ENCODE measurements at places on chromosomes 4 and X.

DNA sequence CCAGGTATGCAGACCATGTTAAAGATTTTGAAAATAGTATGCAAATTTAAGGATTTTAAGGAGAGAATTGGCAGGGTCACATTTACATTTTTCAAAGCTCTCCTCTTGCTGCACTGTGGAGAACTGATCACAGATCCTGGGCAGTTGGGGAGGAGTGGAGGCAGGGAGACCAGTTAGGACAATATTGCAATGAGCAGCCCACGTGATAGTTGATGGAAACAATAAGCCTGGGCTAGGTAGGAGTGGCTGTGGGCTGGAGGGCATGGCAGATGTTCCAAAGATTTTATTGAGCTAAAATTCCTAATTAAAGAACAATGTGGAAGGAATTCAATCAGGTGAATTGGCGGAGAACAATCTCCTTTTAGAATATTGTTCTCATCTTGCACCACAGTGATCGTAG, 50.6 kb downstream of the ENPEP start:
- DNase-seq: no peak

- no peak for DNase-seq
Measured at GRCh38 chrX:13826770-13827169, 9.9 kb upstream of the GPM6B start.

DNA sequence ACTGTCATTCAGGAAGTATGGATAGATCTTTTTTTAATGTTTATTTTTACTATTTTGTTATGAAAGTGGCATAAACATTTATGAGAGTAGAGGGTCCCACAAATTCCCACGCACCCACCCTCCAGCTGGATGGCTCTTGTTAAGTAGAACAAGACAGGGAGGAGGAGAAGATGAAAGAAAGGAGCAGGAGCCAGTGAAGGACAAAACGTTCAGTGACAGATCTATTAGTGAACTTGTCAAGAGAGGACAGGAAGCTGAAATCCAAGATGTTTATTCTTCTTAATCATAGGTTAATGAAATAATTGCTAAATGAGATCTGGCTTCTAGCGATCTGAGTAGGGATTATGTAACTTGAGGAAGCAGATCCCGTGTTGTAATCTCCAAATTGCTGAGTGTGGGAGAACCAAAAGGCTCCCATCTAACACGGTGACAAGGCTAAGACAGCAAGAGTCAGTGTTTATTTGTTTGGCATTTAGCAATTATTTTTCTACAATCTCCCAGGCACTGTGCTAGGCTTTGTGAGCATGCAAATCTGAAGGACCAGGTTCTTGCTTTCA, 162.5 kb downstream of the SHROOM3 start:
- DNase-seq: no peak

DNA sequence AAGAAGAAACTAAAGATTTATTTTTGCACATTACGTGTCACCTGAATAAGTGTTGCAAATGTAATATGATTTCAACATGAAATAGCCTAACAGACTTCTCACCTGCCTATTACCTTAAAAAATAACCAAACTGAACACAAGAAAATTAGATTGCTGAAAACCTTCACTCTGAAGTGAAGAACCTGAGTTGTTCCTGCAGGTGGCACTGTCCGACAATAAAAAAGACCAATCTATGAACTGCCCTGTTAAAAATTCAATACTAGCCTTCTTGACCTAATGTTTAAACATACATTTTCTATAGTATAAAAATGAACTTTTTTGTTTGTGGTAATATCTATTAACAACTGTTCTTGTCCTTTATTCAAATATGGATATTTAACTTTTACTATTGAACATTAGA, 69.2 kb upstream of the PNPLA4 start:
- peak; percentile 5 for DNase-seq

DNA sequence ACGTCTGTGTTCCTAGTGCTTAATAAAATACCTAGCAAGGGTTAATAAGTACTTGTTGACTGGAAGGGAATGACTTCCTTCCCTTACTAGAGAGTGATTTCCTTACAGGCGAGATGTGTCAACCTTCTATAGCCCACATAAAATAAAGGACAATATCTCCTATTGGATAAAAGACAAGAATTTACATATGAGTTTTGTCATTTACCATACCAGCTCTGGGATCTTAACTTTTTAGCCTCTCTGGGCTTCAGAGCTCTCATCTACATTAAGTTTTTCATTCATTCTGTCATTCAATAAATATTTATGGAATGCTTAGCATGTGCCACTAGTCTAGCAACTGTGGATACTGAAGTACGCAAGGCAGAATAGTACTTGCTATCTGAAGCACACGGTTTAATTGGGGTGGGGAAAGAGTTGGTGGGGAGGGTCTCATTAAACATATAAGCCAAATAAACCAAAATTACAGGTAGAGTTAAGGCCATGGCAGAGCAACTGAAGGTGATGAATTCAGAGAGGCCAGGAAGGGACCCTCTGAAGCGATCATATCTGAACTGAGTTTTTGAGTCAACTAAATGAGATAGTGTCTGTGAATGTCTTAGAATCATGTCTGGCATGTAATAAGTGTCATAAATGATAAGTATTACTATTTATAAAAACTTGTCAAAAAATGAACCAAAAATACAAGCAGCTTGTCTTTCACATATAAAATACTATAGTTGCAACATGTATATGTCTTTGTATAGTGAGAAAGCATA, 91.6 kb upstream of the BMP2K start:
- DNase-seq: no peak

DNA sequence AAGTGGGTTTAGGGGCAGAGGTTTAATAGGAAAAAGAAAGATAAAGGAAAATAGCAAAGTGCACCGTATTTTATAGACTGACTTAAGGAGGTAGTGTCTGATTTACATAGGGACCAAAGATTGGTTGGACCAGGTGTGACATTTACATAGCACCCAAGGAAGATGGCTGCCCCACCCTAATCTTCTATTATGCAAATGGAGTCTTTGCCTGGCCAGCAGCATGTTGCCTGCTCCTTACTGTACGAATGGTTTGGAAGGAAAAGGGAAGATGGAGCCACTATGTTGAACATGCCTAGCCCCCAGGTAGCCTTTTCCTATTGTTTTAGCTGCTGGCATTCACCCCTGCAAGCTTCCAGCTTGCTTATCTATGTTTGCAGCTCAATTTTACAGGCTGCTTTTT, 146.2 kb upstream of the PDE5A start:
- no peak for DNase-seq

- no peak for DNase-seq
Measured at GRCh38 chrX:104166735-104167436, 633 bp downstream of the FAM199X start.

- DNase-seq: no peak
Measured at GRCh38 chrX:114178126-114178525, 405.8 kb upstream of the HTR2C start.

DNA sequence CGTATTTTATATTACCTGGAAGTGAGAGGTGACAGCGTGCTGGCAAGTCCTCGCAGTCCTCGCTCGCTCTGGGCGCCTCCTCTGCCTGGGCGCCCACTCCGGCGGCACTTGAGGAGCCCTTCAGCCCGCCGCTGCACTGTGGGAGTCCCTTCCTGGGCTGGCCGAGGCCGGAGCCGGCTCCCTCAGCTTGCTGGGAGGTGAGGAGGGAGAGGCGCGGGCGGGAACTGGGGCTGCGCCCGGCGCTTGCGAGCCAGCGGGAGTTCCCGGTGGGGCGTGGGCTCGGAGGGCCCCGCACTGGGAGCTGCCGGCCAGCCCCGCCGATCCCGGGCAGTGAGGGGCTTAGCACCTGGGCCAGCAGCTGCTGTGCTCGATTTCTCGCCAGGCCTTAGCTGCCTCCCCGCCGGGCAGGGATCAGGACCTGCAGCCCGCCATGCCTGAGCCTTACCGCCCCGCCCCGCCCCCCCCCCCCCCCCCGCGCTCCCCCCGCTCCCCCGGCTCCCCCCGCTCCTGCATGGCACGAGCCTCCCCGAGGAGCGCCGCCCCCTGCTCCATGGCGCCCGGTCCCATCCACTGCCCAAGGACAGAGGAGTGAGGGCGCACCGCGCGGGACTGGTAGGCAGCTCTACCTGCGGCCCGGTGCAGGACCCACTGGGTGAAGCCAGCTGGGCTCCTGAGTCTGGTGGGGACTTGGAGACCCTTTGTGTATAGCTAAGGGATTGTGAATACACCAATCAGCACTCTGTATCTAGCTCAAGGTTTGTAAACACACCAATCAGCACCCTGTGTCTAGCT, 298.9 kb upstream of the MAGEB16 start:
- DNase-seq: no peak

- DNase-seq: no peak
Measured at GRCh38 chr4:94678896-94679295, 78.9 kb upstream of the BMPR1B start.

DNA sequence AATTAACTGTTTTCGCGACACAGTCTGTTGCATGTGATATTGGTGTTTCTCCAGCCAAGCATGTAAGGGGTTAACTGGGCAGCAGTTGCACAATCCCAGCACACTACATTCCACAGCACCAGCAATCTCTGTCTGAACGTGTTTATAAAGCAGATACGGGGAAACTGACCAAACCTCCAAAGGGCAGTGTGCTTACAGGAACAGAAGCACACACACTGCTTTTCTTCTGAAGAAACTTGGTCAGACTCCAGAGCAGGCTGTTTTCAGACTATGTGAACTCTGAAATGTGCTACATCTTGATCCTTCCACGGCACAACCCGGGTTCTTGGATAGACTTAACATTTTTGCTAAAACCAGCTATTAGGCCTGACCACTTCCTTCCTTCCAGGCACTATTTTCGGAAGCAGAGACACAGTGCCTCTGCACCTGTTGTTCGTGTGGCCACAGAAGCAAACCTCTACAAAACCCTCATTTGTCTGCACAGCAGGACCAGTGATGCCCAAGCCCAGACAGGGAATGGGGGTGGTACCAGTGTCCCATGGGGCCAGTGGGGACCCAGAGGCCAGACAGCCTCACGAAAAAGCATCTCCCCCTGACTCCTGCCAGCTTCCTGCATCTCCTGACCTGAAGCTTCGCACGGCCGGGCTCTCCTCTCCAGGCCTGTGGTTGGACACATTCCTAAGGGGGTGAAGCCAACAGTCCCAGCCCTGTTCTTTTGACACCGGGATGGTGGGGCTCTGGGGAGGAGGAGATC, 90.1 kb downstream of the IRF2 start:
- DNase-seq: no peak

GRCh38 chrX:40314070-40314469, 216.3 kb upstream of the BCOR start:
- DNase-seq: no peak

GRCh38 chr4:69668680-69669079, 15.6 kb upstream of the UGT2A1 start:
- DNase-seq: no peak

DNA sequence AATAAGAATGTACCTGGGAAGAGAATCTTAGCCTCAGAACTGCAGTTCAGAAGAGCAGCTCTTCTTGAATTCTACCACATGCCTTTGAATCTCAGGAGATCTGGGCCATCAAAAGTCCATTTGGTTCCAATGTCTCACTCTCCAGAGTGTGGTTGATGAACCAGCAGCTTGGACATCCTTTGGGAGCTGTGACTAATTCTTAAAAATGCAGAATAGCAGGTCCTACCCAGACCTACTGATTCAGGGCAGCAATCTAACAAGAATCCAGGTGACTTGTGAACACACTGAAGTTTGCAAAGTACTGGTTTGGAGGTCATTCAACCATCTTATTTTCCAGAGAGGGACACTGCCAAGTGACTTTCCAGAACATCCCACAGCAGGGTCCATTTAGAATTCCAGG, 244.7 kb downstream of the PACRGL start:
- DNase-seq: no peak

GRCh38 chrX:71652405-71652804, 14.9 kb upstream of the LOC101059915 start:
- peak; percentile 52 for DNase-seq

GRCh38 chr4:70191647-70192046, 3.9 kb upstream of the ODAM start:
- no peak for DNase-seq

GRCh38 chrX:48461830-48462229, 8.2 kb downstream of the SLC38A5 start:
- no peak for DNase-seq

GRCh38 chr4:56389558-56389957, 2.3 kb upstream of the AASDH start:
- DNase-seq: no peak

GRCh38 chr4:169810325-169811323, 52.9 kb upstream of the HPF1 start:
- no peak for DNase-seq

- peak; percentile 40 for DNase-seq
Measured at GRCh38 chrX:150897421-150898320, 797 bp downstream of the CD99L2 start.

DNA sequence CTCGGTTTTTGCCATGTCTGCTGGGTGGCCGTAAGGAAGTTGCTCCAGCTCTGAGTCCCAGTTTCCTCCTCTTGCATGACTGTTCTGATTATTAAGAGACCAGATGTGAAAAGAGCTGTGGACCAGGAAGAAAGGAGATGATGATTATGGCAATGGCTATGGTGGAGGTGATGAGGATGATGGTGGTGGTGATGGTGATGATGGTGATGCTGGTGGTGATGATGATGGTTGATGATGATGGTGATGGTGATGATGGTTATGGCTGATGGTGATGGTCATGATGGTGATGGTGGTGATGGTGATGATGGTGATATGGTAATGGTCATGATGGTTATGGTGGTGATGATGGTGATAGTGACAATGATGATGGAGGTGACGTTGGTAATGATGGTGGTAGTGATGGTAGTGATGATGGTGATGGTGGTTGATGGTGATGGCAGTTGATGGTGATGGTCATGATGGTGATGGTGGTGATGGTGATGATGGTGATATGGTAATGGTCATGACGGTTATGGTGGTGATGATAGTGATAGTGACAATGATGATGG, 107.8 kb upstream of the NKX1-1 start:
- no peak for DNase-seq

- no peak for DNase-seq
Measured at GRCh38 chr4:149595500-149595899, 220.1 kb downstream of the IQCM start.

GRCh38 chr4:78059524-78059889, 2.4 kb downstream of the FRAS1 start:
- peak; percentile 7 for DNase-seq

DNA sequence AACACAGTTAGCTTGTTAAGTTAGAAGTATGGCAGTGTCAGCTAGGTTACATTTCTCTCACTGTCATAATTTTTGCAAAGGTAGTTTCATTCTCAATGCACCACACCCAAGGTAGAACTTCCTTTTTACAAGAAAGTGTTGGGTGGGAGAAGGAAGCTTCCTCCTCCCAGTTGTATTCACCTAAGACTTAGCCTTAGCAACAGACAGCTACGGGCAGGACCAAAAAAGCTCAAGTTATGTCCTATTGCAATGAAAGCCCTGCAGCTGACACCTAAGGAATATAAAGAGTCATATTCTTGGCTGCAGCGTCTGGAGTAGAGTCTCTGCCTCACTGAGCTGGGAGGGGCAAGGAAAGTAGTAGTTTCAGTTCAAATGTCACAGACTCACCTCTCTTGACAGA, 25.1 kb upstream of the PRDM8 start:
- DNase-seq: no peak

DNA sequence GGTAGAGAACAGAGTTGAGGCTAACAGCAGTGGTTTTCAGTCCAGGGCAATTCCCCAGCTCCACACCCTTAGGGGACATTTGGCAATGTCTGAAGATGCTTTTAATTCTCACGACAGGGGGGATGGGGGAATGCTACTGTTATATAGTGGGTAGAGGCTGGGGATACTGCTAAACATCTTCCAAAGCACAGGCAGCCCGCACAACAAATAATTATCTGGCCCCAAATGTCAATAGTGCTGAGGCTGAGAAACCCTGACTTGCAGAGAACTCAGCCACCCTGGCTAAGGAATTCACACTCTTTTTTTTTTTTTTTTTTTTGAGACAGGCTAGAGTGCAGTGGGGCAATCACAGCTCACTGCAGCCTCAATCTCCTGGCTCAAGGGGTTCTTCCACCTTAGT, 60.6 kb downstream of the POLR2B start:
- DNase-seq: no peak

- DNase-seq: peak; percentile 26
Measured at GRCh38 chr4:39032218-39033085, at the start of gene TMEM156. TMEM156 (minus strand) TSS chr4:39032409; CDS start chr4:39032313, 96 bp downstream.
